ENCODE measurements at places on chromosomes 2 and 18.

- DNase-seq, result no peak
Observed at GRCh38 chr2:84038866-84039265, 420.2 kb downstream of the SUCLG1 start.

GRCh38 chr18:63907664-63908063 lies at the start of gene SERPINB10:
Gene SERPINB10 (plus strand): TSS chr18:63907958. CDS start chr18:63915511, 7,553 bp downstream.
- no peak for DNase-seq

DNA sequence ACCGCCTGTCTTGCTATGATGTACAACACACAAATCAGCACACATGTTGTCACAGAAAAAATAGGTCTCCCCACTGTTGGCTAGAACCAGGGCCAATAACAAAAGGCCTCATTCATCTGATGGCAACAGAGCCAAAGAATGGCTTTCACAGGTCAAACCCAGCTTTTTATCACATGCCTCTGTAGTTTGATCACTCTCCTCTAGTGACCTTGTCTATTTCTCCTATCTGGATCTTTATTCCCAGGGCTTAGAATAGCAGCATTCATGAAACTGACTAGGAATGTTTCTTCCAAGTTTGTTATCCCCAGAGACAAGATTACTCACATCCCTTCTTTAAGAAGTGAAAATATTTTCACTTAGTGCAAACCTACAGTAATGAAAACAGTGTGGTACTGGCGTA lies 285.8 kb upstream of the GYPC start:
- DNase-seq, result no peak

DNA sequence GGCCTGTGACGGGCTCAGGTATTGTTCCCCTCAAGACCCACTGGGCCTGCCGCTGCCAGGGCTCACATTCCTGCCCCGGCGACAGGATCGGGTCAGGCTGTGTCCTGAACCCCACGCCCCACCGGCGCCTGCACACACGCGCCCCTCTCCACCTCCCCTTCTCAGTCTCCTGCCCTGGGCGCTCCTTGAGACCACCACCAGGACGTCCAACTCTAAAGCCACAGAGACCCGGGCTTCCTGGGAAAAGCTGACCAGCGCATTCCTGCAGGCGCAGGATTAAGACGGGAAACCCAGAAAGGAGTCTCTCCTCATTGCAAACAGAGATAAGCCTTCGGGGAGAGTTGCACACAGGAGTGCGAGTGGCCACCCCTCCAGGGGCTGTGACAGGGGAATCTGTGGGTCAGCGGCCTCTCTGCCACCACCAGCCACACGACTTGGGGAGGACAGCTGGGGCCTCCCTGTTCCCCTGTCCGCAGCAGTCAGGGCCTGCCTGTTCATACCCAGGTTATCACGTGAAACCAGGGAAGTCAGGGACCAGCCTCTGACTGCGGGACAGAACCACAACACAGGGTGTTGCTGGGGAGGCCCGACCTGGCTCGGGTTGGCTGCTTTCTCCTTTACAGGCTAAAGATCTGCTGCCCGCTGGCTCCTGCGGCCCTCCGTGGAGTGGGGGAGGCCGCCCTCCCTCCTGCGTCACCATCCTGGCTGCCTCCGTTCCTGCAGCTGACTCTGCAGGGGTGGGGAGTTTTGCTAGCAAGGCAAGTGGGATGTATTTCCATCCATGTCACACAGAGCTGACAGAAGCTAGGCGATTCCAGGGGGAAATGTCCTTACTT lies 88.8 kb downstream of the ZCCHC2 start:
- DNase-seq, result no peak

- DNase-seq, result no peak
Observed at GRCh38 chr18:49447810-49448745, 12.4 kb downstream of the DYM start.

DNA sequence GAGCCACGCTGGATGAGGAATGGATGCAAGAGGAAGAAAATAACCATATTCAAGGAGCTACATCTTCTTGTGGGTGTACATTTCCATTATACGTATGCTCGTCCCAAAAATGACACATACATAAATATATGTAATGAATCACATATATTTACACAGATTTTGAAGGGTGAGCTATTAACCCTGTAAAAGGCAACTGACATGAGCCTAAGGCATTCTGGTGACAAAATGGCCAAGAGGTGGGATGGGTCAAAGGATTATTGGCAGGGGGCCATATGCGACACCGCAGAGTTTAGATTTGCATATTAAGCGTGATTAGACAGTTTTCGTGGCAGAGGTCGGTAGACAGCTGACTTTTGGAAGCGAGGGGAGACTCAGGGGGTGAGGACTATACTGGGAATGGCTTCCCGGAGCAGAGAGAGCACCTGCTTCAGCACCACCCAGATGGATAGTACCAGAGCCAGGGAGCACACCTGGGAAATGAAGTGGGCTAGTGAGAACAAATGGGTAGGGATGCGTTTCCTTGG lies 431 bp upstream of the CNRIP1 start:
- DNase-seq, result no peak

DNA sequence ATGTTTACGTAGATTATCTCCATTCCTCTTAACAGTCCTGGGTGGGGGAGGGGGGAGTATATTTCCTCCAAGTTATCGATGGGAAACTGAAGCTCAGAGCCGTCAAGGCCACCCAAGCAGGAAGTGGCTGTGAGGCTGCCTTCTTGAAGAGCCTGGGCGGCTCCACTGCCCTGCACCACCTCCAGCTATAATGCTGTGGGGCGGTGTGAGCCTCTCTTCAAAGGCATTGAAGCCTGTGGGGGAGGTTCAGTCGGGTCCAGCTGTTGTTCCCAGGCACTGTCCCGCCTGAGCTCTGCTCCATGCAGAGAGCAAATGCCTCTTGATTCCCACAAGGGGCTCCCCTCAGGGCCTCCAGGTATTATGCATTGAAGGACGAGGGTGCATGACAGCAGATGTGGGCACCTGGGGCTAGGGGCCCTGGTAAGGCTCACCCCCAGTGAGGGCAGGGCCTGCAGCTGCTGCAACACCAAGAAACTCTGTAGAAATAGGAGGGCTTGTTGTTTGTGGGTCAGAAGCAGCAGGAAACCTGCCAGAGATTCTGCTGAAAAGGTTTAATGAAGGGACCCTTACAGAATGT lies 29.5 kb upstream of the LAPTM4A start:
- no peak for DNase-seq

DNA sequence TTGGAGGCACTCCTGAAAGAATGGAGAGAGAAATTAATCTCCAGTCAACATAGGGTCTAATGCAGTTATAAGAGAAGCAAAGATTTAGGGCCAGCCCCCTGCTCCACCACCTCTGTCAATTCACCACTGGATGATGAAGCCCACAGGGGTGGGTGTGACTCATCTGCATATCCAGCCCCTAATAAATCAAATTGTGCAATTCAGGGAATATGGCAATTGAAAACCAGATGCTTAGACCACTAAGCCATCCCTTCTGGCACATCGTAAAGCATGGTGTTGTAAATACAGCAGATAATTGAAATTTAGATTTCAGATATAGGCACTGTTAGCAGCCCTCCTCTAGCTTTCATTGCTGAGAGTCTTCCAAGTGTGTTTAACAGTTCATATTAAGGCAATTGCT lies 541.4 kb downstream of the PARD3B start:
- DNase-seq, result no peak

DNA sequence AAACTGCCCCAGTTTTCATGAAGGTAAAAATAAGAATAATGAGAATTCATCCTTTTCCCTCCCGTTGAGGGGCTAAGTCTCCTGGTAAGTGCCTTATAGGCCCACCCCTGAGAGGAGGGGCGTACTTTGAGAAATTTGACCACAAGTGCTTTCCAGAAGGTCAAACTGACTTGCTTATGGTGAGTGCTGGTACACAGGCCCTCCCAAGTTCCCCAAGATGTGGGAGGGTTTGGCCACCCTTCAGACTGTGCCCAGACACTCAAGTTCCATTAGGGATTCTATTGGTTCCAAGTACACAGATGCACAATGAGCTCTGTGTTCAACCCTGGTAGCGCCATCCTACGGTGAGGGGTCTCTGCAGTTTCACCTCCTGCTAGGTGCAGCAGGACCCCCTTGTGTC lies 205.1 kb downstream of the CTIF start:
- no peak for DNase-seq

GRCh38 chr2:106159866-106160785 lies 34.0 kb downstream of the UXS1 start:
- DNase-seq, result peak; percentile 48

GRCh38 chr2:37934591-37935513 lies 9.8 kb downstream of the RMDN2 start:
- DNase-seq, result no peak

- DNase-seq, result no peak
Observed at GRCh38 chr2:29742656-29743055, 178.7 kb downstream of the ALK start.

GRCh38 chr2:4947911-4948310 lies 744.3 kb upstream of the SOX11 start:
- no peak for DNase-seq

- DNase-seq, result no peak
Observed at GRCh38 chr2:232141591-232141990, 180.1 kb downstream of the DIS3L2 start.

DNA sequence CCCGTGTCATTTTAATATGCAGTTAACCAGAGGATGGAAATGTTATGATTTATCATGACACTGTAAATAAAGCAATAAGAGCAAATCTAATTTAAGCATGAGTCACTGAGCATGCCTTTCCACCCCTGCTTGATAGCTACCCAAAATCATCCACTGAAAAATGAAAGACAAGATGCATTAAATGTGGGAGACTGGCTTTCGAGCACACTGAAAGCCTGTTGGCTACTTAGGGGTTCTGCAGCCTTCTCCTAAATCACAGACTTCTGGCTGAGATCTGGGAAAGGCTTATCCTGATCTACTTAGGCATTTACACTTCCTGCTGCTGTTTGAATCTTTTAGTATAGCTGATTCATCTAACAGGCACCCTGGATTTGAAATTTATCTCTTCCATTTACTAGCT lies 778.3 kb upstream of the CDH7 start:
- no peak for DNase-seq

DNA sequence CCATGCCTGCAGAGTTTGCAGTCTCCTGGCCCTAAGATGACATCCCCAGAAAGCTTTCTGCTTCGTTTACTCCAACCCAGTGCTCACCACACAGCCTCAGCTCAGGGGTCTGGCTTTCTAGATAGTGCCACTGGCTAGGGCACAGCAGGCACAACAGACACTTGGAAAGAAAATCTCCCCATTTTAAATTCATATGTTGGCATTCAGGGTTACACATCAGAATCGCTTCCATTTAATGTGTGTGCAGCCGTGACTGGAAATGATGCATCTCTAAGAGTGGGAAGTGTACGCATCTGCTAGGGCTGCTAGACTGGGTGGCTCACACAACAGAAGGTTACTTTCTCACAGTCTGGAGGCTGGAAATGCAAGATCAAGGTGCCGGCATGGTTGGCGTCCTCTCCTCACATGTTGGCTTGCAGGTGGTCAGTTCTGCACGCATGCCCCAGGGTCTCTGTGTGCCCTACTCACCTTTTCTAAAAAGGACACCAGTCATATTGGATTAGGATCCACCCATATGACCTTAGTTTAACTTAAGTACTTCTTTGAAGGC lies 329.4 kb upstream of the RAB12 start:
- no peak for DNase-seq

GRCh38 chr2:171787333-171788072 lies 100.2 kb downstream of the DYNC1I2 start:
- no peak for DNase-seq

DNA sequence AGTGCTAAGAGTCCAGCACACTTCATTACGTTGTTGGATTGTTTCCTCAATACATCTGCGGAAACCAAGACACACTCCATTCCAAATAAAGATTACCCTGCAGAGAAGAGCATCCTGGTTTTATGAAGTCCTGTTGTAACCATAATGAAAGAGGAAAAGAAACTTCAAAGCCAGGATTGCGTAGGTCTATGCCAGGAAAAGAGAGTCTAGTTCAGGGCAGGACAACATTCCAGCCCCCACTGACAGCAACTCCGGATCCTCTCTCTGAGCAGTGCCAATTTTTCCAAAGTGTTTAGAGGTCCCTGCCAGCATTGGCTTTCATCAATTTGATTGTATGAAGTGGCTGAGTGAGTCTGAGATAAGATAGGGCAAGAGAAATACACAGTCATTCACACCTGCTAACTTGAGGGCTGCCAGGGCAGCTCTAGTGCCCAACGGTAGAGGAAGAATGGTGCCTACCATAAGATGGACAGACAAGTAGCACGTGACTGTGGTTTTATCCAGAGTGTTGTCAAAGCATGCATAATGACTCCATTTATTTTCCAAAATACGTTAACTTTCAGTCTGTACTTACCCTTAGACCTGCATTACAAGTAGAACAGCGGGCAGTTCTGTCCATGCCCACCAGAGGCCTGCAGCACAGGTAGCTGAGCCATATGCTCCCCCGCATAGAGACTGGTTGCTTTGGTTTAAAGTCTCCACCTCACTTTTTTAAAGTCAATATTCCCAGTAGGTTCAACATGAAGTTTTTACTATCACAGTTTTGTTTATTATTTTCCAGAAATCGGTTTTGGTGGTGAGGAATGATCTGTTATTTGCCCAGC lies 23.7 kb downstream of the PIEZO2 start:
- DNase-seq, result no peak

DNA sequence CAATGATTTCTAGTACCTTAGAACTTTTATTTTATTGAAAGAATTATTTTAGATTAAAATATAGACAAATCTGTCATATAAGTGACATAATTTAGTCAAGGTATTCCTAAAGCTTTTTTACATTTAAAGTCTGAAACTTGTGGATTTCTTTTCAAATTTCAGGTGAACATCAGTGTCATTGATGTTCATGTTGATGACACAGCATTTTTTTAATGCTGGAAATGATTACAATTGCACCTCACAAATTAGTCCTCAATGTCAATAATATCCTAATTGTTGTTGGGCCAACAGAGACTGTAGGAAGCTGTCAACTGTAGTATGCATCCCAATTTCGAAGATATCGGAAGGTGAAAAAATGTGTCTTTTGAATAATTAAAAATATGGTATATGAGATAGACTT lies 214.4 kb upstream of the ARL4C start:
- DNase-seq, result no peak

DNA sequence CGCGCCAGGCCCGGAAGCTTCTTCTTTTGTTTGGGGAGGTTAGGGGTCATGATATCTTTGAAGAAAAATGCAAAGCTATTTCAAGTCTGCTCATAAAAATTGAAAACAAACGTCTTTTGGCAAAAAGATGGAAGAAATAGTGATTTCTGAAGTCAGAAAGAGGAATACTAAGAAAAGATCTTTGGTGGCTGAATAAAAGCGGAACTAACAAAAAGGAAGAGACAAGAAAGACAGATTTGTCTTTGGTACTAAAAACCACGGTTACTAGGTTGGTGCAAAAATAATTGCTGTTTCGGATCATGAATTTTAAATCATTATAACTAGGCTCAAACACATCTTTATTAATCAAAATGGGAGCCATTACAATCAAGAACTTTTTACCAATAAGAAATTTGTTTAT lies 164.6 kb upstream of the TRIB2 start:
- DNase-seq, result no peak

DNA sequence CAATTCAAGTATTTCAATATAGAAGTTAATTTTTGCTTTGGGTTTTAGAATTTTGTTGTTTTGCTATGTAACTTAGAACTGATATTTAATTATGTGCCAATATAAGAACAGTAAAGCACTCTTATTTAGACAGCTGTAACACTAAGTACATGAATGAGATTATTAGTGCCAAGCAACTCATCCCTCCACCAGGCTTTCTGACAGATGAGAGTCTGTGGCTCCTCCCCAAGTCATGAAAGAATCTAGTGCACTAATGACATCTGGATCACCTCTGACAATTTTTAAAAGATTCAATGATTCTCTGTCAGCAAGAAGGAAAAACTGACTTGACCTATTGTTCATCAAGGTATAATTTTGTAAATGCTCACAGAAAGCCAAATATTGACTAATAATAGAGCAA lies 67.8 kb downstream of the TMEFF2 start:
- no peak for DNase-seq

GRCh38 chr2:13240061-13240460 lies 523.3 kb downstream of the TRIB2 start:
- DNase-seq, result no peak

- no peak for DNase-seq
Observed at GRCh38 chr2:119820275-119820674, 60.6 kb downstream of the PTPN4 start.

All from activated T-helper 1 cell treated with Interleukin-2 at 50 U/mL for 16 hours (primary cell).